Stimulated activated CD8-positive, alpha-beta memory T cell treated with anti-CD3 and anti-CD28 coated beads, Interleukin-7, amount 100 ng/mL, for 1 hour (primary cell): ENCODE measurements at places on chromosomes 2 and 18.

GRCh38 chr2:149021761-149022160, 16.7 kb upstream of the LYPD6B start:
- no peak for DNase-seq

- DNase-seq, result no peak
Measured at GRCh38 chr2:33395655-33396249, 80.7 kb upstream of the RASGRP3 start.

DNA sequence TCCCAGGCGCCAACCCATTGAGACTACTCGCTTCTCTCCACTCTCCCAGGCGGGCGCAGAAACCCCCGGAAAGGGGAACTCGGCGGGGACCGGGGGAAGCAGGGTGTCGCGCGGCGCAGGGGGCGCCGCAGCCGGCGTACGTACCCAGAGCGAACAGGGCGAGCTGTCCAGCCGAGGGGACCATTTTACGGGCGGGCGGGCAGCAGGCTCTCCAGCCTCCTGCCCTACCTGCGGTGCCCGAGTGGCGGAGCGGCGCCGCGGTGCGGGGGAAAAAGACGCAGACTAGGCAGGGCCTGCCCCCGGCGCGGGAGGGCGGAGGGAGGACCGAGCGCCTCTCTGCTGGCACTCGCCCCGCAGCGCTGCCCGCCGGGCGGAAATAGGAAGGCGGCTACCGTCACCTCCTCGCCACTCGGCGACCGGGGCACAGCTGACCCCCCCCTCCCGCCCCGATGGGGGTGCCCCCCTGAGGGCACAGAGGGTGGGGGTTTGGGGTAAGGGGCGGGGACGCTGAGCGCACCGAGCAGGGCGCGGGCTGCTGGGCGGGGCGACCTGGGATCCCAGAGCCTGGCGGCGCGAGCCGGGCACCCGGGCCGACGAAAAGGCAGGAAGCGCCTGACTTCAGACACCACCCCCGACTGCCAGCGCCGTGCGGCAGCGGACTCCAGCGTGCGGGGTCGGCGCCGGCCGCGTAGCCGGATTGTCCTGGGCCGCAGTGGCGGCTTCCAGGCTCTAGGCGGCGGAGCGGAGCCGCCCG, at the start of gene TGFA:
TGFA (minus strand) TSS at position 243 of the 754 bp plus-strand sequence; CDS start at position 184, 59 bp downstream.
- DNase-seq, result peak; percentile 30

- no peak for DNase-seq
Measured at GRCh38 chr2:200350850-200351285, 44.4 kb downstream of the SPATS2L start.

DNA sequence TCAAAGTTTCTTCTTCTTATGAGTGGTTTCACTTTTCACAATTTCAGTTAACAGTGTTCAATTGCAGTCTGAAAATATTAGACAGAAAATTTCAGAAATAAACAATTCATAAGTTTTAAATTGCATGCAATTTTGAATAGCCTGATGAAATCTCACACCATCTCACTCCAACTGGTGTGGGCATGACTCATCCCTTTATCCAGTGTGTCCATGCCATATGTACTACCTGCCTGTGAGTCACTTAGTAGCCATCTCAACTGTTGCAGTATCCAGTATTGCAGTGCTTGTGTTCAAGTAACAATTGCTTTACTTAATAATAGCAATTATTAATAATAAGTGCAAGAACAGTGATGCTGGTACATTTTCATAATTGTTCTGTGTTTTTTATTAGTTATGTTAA, 1202.5 kb downstream of the DSC3 start:
- DNase-seq, result no peak

- no peak for DNase-seq
Measured at GRCh38 chr18:58893388-58894099, 28.9 kb downstream of the ZNF532 start.

DNA sequence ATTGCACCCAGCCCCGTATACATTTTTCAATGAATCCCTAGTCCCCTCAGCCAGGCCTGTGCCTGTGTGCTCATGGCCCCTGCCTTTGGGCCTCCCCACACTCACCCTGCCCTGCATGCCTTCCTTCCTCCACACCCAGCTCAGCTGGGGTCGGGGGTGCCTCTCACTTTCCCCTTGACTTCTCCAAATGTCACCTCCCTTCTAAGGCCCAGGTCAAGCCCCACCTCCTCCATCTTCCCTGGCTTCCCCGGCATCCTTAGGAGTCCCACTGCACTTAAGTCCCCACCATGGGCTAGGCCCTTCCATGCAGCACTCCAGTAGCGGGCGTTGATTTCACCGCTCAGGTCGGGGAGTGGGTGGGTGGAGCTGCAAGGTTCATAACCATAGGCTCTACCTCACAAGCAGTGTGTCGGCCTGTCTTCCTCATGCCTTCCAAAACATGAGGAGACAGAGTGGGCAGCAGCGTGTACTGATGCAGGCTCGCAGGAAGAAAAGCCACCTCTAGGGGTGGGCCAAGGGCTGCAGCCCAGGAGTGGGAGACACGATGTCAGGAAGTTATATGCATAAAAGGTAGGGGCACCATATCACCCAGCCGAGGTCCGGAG, 47.7 kb downstream of the DNMT3A start:
- DNase-seq, result no peak

DNA sequence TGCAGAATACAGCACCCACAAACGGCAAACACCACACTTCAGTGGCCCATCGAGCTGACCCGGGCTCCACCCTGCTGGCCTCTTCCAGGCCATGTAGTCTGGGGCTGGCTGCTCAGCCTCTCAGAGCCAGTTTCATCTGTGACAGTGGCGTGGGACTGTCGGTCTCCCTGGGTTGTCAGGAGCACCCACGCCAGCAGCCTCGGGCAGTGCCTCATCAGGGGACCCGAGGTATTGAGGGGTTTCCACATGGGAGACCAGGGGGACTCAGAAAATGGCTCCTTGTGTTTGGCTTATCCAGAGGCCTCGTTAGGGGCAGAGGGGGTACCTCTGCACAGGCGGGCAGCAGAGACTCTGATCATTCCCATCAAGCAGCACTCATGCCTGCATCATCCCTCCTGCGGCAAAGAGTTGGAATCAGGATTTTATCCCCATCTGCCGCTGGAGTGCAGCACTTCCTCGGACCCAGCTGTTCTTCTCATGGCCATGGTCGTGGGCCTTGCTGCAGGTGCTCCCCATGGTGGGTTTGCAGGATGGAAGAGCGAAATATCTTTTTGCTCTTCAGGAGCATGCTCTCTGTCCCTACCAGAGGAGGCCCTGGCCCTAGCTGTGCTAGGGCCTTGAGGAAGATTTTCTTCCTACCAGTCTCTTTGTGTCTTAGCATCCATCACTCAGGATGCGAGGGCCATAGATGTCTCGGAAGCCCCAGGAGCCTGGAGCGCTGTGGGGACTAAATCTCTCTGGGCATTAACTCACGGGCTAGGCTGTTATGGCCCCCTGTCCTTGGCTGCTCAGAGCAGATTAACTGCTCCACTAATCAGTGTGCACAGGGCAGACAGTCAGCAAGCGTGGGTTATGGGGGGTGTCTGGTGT, 100.8 kb downstream of the CLIP4 start:
- no peak for DNase-seq

DNA sequence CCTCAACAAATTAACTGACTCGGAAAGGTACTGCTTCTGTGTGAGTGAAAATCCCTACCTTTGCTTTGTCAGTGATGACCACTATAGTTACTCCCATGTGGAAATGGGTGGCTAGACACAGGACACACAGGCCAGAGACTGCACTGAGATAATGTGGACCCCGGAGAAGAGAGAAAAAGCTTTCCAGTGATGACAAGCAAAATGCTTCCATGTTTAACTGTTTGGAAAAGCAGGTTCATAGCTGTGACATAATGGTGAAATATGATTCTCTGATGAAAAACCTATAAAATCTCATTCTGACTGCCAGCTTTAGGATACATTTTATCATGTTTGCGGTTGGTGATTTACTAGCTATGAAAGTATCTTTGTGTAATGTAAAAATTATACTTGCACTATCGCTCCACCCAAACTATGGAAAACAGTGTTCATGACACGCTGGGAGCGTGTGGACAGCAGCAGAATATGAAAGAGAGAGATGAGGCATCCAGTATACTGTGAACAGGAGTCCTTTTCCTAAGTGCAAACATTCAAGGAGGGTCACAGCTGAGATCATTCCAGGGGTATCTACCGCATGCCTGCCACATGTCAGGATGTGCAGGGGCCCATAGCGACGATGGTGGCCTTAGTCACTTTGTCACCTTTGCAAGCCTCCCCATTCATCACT, 782.7 kb upstream of the SOX11 start:
- DNase-seq, result no peak
